ENCODE measurements at places on chromosomes 4 and X.

- peak; percentile 32 for DNase-seq
Measured at GRCh38 chr4:7539659-7540058, 104.9 kb upstream of the PSAPL1 start.

GRCh38 chr4:185145572-185145971 lies 2.5 kb downstream of the SLC25A4 start:
- DNase-seq, result no peak

GRCh38 chr4:150108691-150109090 lies 30.4 kb downstream of the DCLK2 start:
- DNase-seq, result no peak

DNA sequence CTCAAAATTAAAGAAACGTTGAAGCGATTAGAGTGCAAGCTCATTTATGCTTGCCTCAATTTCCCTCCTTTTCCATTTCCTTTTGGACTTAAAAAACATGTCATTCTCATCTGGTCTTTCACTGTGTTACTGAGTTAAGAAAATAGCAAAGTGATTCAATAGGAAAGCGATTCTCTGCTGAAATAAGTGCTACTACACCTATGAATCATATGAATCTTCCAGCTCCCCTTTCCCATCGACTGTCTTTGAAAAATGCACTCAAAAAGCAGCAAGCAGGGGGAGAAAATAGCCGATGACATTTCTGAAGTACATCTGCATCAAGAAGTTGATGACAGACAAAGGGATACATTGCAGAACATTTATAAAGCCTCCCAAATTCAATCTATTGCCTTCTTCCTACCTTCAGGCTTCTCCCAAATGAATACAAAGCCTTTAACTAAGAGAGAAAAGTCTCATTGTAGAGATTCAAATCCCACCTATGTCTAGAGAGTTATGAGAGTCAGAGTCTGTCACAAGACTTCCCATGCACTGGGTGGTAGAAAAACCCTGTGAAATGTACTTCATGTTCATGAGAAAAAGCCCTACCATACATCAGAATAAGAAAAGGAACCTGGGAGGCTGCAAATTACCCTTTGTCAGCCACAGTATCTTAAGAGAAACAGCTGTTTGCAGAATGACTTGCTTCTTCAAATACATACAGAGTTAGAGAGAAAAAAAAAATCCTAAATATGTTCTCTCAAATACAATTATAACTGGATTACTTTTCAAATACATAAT lies 78.9 kb downstream of the MBNL3 start:
- DNase-seq, result no peak

GRCh38 chr4:181757910-181758660 lies 485.1 kb upstream of the TENM3 start:
- no peak for DNase-seq

GRCh38 chr4:97720869-97721432 lies 422.3 kb downstream of the STPG2 start:
- DNase-seq, result no peak

DNA sequence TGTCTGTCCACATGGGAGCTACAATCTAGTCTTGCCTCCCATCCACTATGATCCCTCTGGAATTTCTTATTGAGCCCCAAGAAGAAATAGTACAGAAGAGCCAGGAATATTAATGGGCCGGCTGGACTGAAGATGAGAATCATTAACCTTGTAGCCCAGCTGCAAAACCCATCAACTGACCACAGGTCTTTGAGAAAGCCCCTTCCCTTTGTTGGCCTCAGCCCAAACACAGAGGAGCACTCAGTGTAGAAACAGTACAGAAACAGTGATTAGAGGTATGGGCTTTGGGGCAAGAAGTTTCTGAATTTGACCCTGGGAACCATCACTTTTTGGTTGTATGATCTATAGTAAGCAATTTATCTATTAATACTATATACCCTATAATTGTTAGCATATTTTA lies 76.8 kb upstream of the RAB40AL start:
- DNase-seq, result no peak

GRCh38 chrX:154531626-154532025 lies 15.0 kb downstream of the G6PD start:
- peak; percentile 38 for DNase-seq

- no peak for DNase-seq
Measured at GRCh38 chr4:98245226-98245625, 16.0 kb upstream of the RAP1GDS1 start.

DNA sequence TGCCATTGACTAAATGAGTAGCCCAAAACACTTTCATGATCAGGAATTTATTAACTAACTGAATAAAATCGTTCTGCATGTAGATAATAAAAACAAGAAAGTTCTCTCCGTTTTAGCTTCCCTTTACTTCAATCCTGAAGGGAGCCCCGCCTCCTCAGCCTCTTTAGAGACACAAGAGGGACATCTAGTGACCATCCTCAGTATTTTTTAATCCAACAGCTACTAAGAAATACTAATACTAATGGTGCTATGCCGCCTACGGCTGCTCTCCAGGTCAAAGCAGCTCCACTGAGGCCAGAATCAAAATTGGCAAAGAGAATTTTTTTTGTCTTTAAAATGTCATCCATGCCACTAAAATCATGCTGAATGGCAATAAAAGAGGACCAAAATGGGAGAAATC lies 3.2 kb upstream of the PCDH19 start:
- DNase-seq, result peak; percentile 77

DNA sequence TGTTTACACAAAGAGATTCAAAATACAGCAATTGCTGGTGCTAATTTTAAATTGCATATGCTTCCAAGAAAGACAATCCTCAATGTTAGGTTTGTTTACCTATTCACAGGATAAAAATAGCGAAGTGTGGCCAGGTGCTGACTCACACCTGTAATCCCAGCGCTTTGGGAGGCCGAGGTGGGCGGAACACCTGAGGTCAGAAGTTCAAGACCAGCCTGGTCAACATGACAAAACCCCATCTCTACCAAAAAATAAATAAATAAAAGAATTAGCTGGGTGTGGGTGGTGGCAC lies 77.7 kb downstream of the OPHN1 start:
- no peak for DNase-seq

DNA sequence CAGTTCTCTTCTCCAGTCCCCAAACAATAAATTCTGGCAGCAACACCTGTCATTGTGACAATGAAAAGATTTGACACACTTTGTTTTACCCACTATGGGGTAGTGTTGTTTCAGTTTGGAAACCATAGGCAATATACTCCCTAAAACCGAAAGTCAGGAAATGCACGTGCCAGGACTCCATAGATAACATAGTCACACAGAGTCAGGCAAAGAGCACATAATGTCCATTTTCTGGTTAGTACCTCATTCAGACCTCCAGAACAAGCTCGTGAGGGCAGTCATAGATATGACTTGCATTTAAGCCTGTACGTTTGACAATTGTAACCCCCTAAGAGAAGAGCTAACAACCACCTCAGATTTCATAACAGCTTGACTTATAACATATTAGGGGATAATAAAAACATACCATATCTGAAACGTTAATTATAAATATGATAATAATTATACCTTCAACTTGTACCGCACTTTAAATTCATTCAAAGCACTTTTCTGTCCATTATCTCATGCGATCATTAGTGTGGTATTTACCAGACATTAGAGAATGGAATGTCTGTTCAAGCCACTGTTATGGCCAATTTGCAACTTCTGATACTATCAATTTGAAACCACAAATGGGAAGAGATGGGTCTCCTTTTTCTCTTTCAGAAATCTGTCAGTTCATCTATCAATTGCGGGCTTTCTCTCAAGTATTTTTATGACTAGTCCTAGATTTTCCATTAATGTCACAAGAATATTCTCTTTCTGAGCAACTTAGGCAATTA lies 147.4 kb downstream of the LDB2 start:
- DNase-seq, result no peak

DNA sequence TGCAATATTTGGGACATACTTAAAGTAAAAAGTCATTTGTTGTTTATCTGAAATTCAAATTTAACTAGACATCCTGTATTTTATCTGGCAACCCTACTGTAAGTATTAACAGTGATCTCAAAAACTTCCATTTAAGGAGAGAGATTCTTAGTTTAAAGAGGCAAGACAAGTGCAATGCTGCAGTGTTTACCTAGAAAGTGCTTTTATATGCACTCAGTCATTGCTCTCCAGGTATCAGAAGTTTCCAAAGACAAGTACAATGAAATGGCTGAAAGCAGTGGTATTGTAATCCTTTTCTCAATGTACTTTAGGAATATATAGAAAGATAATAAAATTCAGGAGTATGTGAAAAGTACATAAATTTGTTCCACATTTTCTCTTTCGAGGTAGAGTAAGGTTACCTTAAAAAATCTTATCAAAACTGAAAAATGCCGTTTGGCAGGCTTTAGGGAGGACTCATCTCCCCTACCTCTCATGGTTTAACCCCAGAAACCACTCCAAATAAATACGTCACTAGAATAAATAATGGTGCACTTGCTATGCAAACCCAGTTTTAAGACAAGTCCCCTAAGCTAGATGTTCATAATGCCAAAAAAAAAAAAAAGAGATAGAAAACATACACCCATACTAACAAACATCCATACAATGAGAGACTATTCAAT lies 45.7 kb downstream of the ELF2 start:
- DNase-seq, result no peak

- no peak for DNase-seq
Measured at GRCh38 chr4:83212041-83212851, 72.4 kb downstream of the COQ2 start.

DNA sequence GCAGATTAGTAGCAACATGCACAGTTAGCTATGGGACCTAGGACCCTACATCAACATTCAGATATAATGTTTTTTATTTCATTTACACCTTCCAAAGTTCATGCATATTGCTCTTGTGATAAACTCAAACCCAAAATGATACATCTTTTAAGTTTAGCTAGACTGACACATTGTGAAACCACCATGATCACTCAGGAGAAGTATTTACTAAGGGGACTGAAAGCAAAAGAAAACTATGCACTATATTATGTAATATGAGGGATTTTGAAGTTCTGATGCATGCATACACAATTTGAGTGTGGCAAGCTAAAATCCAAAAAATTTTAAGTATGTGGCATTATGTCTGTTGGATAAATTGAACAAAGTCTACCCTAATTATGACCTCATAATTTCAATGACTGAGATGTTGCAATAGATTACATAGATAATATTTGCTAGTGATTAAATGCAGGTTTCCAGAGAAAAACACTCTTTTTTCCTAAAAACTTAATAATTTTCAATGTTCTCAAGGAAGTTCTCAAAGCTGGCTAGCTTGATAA lies 914.8 kb upstream of the GRIA3 start:
- DNase-seq, result peak; percentile 44

DNA sequence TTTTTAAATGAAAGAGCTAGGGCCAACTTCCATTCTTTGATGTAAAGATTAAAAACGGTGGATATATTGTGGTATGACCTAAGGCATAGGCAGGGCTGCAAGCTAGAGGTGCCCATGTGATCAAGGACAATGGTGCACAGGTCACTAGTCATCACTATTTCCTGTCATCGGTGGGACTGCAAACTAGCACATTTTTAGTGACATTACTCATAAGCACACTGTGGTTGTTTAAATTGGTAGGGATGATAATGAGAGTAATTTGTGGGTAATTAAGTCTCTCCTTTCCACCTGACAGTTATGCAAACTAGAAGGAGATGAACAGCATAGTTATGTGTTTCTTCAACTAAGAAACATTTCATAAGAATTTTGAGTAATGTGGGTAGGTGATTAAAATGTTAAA lies 85.4 kb downstream of the GPRIN3 start:
- no peak for DNase-seq

DNA sequence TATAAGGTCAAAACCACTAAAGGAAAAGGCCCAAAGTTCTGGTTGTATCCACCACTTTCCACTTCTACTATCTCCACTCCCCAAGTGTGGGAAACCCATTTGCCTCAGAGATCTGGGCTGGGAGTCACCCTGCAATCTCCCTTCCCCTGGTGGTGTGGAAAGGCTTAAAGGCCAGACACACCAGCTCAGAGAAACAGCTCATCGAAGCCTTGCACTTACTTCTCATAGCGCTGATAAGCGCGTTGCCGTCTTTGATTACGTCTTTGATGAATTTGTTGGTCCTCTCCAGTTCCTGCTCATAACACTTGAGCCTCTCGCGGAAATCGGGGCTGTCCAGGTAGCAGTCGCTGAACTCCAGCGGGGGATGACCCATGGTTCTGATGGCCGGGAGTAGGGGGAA lies 647 bp downstream of the OPHN1 start:
- peak; percentile 60 for DNase-seq

DNA sequence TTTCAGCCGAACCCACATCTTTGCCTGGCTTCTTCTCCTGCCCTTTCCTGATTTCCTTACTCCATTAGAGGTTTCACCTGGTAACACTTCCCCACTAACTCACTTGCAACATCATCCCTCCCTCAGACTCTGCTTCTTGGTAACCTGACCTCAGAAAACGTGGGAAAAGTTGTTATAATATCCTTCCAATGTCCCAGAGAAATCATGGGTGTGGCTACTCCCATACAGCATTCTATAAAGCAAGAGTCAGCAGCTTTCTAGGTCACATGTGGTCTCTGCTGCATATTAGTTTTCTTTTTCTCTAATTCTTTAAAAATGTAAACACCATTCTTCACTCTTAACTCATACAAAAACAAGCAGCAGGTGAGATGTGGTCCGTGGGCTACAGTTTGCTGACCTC lies 283.1 kb upstream of the MAOA start:
- DNase-seq, result no peak

GRCh38 chr4:112196461-112196860 lies 35.1 kb upstream of the AP1AR start:
- DNase-seq, result no peak

GRCh38 chr4:140331876-140332275 lies 41.6 kb upstream of the SCOC start:
- DNase-seq, result no peak

DNA sequence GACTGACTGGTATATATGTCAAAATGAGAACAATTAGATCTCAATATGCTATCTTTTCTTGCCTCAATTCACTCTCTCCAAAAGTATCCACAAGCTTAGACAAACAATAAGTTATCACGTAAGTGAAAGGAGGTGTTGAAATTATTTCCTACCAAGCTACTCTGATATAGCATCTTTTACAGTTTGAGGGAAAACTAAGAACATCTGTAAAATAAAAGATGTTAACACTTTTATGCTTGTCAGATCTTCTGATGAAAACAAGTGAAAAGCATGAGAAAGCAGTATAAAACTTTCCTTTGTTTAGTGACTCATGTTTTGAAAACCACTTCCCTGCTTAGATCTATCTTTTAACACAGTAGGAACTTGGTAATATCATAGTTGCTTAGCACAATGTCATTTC lies 8.4 kb upstream of the MAB21L2 start:
- peak; percentile 55 for DNase-seq

DNA sequence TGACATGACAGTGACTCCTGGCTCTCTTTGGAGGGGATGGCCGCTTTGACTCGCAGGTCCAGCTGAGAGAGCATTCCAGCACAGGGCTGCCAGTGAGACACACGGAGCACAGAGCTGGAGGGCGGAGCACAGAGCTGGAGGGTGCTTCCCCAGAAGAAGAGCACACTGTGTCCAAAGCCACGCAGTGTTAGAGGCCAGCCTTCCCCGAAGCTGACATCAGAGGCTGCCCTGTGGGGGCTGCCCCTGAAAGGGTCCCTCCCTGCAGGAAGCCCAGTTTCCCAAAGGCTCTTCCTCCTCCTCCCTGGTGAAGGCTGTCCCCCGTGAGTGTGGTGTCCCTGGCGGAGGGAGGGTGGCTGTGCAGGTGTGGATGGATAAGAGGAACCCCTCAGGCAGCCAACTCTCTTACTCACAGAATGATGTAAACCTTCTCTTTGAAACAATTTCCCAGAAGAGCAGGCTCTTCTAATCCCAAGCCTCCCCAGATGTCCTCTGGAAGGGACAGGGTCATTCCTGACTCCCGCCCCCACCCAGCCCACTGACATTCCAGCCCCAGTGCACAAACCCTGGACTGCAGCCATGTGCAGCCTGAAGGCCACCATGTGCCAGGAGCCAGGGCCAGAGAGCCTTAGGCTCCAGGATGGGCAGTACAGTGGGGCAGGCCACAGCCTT lies 53.4 kb downstream of the PSAPL1 start:
- DNase-seq, result peak; percentile 64

- DNase-seq, result peak; percentile 90
Measured at GRCh38 chrX:151902813-151903591, 9.7 kb upstream of the MAGEA4 start.

Measured in GM23248 (cell line).